Activated CD8-positive, alpha-beta memory T cell treated with anti-CD3 and anti-CD28 coated beads for 1 hour (primary cell): ENCODE measurements at places on chromosomes 2 and 18.

GRCh38 chr2:110910423-110910822 is 178.1 kb downstream of the ACOXL start:
- no peak for DNase-seq

GRCh38 chr18:6294148-6294784 is 120.4 kb downstream of the L3MBTL4 start:
- DNase-seq: no peak

DNA sequence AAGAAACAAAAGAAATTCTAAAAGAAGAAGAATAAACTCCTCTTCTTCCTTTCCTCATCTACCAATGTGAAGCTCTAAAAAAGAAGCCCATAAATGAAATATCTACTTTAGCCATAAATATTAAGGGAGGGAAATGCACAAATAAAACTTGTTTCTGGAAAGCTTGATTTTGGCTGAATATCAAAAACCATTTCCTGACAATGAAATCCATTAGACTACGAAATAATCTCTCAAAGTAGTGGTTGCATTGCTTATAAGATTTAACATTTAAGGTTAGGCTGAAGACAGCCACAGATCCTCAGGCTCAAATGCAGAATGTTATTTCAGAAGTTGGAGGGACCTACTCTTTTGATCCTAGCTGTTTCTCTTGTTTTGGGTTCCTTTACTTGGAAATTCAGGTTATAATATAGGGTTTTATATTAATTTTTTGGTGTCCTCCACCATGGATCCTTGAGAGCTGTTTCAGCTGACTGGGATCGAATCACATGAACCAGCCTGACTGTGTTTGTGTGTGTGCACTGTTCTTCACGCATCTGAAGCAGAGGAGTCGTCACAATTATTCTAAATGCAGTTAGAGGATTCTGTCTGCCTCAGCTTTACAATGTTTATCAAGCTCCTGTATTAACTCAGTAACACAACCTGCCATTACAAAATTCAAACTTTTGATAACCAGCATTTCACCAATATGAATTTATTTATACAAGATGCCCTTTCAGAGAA is 474.8 kb downstream of the ARHGAP15 start:
- no peak for DNase-seq

DNA sequence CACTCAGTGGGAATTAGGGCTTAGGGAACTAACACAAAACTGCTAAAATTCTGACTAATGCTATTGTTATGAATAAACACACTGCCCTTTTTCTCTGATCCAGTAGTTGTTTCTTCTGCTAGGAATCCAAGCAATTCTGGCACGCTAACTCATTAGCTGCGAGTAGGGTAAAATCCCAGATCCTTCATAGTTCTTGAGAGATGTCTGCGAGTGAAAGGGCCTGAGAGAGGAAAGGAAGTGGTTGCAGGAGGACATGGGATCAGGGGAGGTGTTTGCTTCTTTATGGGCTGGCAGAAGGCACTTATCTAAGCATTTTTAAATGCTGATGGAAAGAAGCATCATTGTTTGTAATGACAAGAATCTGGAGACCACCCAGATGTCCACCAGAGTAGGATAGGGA is 9.4 kb downstream of the MAP3K19 start:
- no peak for DNase-seq

GRCh38 chr2:133937669-133938068 is 316.2 kb upstream of the MGAT5 start:
- no peak for DNase-seq

- no peak for DNase-seq
Observed at GRCh38 chr18:9841752-9842151, 44.0 kb upstream of the TXNDC2 start.

DNA sequence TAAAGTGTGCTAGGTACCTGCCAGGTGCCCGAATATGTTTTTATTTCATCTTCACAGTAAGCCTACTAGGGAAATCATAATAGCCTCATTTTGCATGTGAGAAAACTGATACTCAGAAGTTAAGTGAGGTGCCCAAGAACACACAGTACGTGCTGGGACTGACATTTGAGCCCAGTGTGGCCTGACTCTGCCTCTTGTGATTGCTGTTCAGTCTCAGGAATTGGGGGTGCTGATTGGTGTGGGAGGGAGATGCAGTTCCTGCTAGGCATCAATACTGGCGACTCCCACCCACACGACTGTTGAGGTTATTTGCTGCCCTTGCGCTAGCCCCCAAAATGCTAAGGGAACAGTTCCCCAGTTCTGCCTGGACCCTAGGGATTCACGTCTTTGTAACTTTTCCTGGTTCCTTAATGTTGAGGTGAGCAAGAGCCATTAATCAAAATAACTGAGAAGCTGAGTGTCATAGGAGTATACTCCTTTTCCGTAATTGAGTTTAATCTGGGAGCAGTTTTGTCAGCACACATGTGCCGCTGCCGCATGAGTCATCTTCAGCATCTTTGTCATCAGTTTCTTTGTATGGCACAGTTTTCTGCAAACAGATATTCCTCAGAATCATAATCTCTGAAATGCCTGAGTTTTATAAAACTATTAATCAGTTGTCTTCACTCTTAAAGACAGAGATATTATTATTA is 120.7 kb downstream of the NCK2 start:
- no peak for DNase-seq

DNA sequence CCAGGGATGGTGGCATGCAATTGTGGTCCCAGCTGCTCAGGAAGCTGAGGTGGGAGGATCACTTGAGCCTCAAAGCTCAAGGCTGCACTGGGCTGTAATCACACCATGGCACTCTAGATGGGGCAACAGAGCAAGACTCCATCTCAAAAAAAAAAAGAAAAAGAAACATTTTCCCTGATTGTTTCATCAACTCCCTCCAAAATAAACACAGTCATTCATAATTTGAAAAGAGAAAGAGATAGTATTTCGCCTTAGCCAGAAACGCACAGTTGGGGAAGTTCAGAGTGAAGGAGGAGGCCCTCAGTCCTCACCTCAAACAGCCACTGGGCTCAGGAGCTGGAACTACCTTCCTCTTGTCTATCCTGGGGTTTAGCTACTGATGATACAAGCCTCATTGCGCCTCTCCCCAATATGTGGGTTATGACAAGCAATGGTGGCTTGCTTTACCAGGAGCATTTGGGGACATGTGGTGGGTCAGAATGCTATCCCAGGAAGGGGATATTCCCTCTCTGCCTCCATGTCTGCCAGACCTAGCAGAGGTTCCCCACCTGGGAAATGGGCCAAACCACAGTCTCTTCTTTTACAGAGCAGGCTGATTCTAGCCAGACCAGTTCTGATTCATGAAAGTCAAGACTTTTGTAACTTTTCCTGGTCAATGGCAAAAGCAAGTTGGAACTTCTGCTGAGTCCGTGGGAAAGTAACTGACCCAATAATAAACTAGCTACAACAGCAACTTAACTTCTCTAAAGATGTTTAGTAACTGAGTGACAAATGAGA is 22.2 kb upstream of the TMEM87B start:
- no peak for DNase-seq

DNA sequence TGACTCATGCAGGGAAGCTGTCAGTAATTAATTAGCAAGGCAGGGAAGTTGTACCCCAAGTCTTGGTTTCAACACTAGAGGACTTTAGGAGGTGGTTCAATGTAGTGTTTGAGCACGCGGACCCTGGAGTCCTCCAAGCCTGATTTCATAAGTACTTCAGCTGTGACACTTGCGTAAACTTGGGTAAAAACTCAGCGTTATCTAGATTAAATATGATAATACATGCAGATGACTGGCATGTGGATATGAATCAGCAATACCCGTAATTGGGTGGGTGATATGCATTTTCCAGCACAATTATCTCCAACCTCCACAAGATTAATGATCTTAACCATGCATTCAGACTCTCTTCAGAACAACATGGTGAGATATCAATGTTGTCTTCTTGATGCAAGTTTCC is 5.2 kb downstream of the UGT1A7 start:
- no peak for DNase-seq

DNA sequence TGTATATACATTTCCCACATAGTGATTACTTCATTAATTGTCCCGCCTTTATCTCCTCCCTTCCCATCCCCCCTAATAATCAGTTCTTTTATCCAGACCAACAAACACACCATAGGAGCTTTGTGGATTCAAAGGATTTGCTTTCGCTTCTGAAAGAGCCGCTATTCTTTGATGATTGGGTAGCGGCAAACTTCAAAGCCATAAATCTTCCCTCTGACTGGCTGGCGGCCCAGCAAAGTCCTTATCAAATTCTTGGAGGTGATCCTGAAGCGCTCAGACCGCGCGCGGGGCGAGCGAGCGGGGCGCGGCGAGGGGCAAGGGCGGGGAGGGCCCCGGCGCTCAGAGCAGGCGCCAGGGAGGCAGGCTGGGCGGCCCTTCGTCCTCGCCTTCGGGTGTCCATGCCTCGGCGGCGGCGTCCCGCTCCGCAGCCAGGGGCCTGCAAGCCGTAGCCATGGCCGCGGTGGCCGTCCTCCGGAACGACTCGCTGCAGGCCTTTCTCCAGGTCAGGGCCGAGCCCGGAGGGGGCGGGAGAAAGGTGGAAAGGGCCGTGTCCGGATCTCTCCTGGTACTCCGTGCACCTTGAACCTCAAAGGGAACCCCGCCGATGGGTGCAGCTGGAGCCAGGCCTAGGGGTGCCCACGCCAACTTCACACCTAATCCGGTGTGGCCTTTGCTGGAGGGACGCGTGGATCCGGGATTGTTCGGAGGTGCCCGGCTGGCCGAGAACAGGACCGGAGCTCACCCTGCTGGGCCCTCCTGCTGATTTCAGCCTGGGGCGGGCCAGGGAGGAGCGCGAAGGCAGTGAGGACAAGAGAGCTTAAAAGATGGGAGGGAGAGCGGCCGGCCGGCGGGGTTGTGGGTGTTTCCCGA is at the start of gene SP5:
SP5 (plus strand) TSS at position 276 of the 870 bp plus-strand sequence; CDS start at position 452, 176 bp downstream.
- DNase-seq: no peak

GRCh38 chr2:145286716-145287275 is 766.9 kb upstream of the ZEB2 start:
- no peak for DNase-seq

DNA sequence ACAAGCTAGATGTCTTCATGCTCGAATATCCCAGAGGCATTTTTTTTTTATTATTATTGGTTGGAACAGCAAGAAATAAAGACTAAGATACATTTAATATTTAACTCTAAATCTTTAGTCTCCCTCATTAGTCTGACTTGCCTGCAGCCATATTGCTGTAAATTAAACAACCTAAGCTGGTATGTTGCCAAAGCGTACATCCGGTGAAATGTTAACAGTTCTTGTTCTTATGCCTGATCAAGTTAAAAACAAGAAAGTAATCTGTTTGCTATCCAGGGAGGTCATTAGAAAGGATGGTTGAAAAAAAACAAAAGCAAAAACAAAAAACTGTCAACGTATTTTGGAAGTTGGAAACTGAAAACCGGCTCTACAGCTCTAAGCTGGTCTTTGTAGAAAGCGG is 125.9 kb upstream of the NABP1 start:
- no peak for DNase-seq

- DNase-seq: no peak
Observed at GRCh38 chr2:104788742-104789455, 65.0 kb upstream of the POU3F3 start.

DNA sequence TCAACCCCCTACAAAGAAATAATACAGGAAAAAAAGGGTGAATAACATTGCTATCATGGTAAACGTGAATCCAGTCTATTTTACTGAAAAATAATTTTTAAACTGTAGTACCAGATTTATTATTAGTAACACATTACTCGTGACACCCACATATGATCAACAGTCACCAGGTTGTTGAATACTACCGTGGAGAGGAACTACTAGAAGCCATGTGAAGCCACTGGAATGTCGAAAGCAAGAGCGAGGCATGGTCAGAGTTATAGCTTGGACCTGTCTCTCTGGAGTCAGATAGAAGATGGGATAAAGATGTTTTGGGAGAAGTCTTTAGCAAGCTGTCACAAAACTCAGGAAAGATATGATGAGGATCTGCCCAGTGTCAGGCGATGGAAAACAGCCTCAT is 63.2 kb upstream of the EPB41L3 start:
- DNase-seq: no peak

GRCh38 chr2:64863097-64863820 is 125.9 kb upstream of the SLC1A4 start:
- DNase-seq: no peak

DNA sequence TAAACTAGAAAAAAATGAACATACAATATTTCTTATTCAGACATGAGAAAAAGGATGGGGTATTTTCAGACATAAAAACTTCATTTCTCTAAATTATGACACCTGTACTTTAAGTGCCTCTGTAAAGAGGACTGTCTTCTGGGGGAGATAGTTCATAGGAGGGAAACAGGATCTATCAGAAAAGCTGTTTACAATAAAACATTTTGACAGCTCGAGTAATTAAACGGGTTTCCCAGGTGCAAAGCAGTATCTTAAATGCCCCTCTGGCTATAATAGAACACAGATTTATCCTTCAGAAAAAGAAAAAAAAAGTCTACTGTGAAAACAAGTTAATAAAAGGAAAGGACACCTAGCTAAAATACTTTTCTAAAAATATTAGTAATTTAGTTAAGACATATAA is 311.4 kb upstream of the UBE2E3 start:
- DNase-seq: no peak

- no peak for DNase-seq
Observed at GRCh38 chr2:159090514-159091201, 122.2 kb downstream of the TANC1 start.

DNA sequence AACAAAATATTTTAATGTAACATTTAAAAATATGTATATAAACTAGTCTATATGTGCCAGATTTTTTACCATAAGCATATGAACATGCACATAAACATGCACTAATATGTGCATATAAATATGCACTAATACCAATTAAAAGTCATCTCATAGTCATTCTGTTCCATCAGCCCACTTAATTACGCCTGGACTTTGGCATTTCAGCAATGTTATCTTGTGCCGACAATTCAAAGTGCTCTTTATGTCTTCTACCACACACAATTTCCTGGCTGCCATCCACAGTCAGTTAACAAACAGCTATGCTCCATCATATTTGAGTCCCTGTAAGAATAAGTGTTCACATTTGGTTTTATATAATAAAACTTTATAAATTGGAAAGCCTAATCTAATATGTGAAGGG is 92.6 kb upstream of the TSPYL6 start:
- DNase-seq: no peak
